ENCODE measurements at places on chromosomes 4 and X.
A peak's percentile ranks its signal among the peaks of the same experiment; 100 is the strongest.

- no peak for DNase-seq
Observed at GRCh38 chr4:25811374-25811690, 51.5 kb downstream of the SEL1L3 start.

GRCh38 chr4:113893546-113893945, 85.9 kb downstream of the ARSJ start:
- no peak for DNase-seq

DNA sequence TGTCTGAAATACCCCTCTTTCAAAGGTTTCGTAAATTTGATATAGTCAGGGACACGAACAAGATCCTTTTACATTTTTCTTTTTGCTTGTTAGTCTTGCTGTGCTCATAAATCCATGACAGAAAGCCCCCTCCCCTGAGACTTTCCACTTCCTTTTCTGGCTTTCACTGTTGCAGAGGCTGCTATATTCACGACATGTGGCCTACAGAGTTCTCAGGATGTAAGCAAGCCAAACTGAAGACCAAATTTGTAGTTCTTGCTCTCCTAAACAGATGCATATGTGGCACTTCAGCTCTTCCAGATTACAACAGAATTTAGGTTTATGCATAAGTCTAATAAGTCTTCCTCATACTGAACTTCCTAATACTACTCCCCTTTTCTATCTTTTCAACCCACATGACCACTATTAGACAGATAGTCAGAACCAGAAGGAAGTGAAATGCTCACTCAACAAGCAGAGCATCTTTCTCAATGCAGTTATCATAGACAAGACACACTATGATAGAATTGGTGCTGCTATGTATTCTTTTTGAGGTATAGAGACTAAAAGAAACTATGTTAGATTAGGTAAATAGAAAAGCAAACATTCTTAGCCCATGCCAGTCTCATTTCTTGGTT, 15.0 kb downstream of the BTK start:
- DNase-seq = no peak

DNA sequence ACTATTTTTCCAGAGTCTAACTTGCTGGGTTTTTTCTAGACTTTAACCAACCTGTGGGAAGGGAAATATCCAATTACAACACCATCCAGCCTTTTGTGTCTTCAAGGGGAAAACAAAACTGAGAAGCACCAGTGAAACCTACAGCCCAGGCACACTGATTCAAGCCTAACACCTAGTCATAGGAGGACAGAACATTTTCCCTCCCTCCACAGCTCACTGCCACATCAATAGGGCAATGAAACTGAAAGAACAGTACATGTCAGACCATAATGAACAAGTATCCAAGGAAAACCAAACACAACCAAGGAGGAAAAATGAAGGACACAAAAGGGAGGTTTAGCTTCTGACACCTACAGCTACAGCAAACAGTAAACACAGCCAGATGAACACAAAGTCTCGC, 17.6 kb downstream of the MAGEA8 start:
- DNase-seq = no peak

- DNase-seq = no peak
Observed at GRCh38 chr4:90951037-90951436, 823.8 kb downstream of the CCSER1 start.

DNA sequence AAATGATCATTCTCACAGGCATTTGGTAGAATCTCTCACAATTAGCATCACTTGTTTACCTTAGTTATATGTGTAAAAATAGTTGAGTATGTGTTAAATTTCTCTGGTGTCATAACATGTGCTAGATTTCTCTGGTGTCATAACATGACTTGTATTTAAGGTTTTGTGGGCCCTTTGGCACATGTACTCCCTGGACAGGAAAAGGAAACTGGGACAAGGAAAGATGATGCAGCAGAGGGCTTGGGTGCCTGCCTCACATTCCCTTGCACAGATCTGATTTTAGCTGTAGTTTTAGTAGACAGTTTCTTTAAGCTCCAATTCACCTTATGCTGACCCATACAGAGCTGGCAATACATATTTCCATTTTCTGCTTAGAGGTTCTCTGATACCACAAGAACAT, 726.0 kb downstream of the C4orf33 start:
- DNase-seq = no peak

- DNase-seq = no peak
Observed at GRCh38 chrX:76253432-76253831, 80.6 kb downstream of the PBDC1 start.

DNA sequence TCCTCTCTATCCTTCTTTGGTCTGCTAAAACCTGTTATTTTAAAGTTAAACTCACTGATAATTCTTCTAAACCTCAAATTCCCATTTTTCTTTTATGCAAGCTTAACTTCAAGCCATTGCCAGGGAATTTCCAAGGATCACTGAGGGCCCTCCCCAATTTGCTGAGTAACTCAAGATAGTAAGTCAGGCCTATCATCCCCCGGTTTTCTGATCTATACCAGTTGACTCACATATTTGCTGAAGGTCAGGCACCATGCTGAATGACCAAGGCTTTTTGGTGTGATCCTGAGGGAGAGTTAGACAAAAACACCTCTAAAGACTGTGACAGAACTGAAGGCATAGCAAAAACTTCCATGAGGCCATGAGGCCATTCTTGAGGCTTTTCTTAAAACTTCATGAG, 1301.9 kb downstream of the PCDH7 start:
- DNase-seq = no peak

- no peak for DNase-seq
Observed at GRCh38 chrX:38117485-38117884, 103.2 kb downstream of the SRPX start.

GRCh38 chr4:2981256-2981819, 18.0 kb downstream of the GRK4 start:
- DNase-seq = no peak

GRCh38 chrX:57156397-57157049, 19.3 kb upstream of the SPIN2A start:
- no peak for DNase-seq

DNA sequence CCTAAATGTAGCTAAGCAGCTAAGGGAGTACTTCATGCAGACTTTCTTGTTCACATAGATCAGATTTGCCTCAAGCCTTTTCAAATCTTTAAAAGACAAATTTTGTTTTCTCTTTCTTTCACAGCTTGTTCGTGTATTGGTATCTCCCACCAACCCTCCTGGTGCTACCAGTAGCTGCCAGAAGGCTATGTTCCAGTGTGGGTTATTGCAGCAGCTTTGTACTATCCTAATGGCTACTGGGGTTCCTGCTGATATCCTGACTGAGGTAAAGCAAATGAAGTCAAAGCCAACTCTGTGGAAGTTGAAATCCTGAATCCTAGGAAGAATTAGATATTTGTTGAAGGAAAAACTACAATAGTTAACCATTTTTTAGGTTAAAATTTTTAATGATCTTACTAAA, 62.6 kb downstream of the USO1 start:
- DNase-seq = no peak

- DNase-seq = no peak
Observed at GRCh38 chr4:131052646-131053045, 1956.7 kb downstream of the C4orf33 start.

DNA sequence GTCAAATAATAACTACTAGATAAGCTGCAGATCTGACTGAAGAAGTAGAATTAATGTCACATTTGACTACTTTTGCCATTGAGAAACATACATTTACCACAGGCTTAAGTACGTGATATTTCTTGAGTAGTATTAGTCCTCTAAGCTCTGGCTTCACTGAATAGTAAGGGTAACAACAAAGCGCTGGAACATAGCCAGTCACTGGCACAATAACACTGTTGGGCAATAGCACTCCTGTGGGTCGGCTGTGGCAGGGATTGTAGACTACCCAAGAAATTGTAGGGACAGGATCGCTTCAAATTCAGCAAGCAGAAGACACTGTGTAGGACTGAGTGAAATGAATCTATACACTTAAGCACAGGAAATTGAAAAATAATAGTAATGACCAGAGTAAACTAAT, 27.1 kb upstream of the IL15 start:
- DNase-seq = no peak

GRCh38 chr4:76453232-76453631, 18.2 kb downstream of the SHROOM3 start:
- DNase-seq = no peak

- no peak for DNase-seq
Observed at GRCh38 chr4:123825596-123826291, 429.1 kb downstream of the SPRY1 start.

DNA sequence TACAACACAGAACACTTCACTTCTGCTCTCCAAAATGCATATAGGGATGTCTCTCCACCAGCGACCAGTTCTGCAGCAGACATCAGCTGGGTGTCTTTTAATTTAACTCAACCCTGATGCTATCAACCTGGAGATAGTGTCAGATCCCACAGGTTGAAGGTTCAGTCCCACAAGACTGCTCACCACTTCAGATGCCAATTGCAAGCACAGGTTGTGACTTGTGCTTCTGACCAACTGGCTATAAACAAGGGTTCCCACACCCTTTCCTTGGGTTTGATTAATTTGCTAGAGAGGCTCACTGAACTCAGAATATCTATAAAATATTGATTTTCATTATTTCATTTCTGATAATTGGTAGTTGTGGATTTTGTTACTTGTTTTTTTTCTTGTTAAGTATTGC, 177.4 kb upstream of the HS3ST1 start:
- no peak for DNase-seq

DNA sequence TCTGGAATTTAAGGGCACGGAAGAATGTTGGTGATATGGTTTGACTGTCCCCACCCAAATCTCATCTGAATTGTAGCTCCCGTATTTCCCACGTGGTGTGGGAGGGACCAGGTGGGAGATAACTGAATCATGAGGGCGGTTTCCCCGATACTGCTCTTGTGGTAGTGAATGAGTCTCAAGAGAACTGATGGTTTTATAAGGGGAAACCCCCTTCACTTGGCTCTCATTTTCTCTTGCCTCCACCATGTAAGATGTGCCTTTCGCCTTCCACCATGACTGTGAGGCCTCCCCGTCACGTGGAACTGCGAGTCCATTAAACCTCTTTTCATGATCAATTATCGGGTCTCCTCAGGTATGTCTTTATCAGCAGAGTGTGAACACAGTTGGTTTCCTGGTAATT, 25.6 kb upstream of the DHRSX start:
- DNase-seq = no peak

GRCh38 chr4:2592572-2592971, 56.1 kb downstream of the FAM193A start:
- DNase-seq = no peak

- DNase-seq = no peak
Observed at GRCh38 chr4:163157157-163157556, 9.5 kb downstream of the NAF1 start.

DNA sequence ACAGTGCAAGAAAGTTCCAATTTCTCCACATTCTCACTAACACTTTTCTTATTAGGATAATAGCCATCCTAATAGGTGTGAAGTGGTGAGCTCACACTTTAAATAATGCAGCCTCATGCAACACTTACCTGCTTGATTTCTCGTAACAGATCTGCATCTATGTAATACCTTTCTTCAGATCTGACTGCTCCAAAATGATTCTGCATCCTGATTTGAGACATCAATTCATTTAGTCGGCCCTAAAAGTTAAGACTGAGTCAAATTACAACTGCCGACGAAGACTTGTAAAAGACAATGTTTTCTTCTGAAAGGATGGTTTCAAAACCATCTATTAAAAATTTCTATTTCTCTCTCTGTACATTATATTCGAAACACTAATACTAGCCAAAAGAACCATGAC, 30.7 kb downstream of the NUP54 start:
- DNase-seq = no peak

DNA sequence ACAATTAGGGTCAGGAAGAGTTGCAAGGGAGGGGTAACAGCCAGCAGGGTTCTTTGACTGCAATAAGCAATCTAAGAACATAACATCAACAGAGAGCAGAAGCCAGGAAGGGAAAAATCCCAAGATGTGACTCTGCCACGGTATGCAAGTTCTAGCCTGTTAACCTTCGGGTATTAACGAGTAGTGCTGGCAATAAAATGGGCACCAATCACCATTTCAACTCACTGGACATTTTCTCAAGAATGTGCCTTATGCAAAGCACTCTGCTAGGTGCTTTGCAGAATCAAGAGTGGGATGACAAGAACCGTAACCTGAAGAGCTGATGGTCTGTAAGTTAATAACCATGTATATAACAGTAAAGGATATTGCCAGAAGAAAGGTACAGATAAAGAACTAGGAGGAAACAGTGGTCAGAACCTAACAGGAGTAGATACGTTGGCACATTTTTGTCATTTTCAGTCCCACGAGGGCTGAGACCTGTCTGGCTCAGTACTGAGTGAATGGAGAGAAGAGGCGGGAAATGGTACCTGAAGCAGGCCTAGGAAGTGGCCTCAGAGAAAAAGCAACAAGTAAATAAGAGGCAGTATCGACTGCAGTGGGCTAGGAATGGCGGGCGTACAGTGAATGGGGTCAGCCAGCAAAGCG, 2.7 kb downstream of the ELOVL6 start:
- no peak for DNase-seq

DNA sequence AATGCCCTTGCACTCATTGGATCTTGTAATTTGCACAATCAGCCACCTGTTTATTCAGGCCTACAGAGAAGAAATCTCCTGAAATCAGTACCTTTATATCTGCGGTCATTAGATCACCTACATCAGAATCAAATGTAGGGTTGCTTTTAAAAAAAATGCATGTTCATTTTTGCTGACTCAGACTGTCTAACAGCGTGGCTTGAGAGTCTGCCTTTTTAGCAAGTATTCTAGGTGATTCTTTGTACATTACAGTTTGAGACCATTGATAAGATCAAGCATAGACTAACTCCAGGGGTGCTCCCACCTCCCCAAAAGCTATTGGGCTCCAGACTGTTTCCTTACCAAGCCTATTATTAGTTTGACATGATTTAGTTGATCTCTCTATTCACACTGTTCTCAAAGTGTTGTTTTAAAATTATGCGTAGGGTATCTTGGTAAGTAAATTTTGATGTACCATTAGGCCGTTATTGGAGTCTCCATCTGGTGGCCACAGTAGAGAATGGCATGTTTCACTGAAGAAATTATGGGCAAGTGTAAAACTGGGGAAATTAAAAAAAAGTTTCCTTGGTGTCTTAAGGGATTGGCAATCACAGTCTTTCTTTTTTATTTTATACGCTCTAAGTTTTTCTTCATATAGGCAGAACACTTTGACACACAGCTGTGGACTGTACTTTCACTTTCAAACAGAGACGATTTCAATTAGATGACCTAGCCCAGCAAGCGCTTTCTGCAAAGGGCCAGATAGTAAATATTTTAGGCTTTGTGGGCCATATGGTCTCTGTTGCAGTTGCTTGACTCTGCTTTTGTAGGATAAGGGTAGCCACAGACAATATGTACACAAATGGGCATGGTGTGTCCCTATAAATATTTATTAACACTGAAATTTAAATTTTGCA, 33.7 kb upstream of the MSL3 start:
- DNase-seq = no peak

DNA sequence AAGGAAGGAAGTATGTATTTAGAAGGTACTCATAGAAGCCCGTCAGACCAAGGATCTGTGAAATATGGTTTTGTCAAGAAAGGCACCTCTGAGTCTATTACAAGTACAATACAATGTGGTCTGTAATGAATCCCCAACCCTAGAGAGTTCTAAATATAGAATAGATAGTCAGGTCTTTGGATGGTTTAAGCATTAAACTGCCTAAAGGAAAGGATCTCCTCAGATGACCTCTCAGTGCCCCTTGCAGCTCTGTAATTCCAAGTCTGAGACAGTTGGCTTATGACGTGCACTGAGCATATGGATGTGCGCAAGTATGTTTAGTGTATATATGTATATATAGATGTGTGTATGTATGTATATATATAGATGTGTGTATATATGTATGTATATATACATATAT, 62.0 kb downstream of the CCSER1 start:
- DNase-seq = no peak

GRCh38 chrX:100447655-100448397, 37.8 kb upstream of the PCDH19 start:
- DNase-seq = peak; percentile 3

All from stimulated activated CD4-positive, alpha-beta T cell treated with anti-CD3 and anti-CD28 coated beads, Interleukin-1b, Interleukin-23, amount 100 ng/mL, for 24 hours (primary cell).